ENCODE measurements at places on chromosomes 16 and 17. TPM values are rescaled to one million over a fixed set of nuclear protein-coding genes. Genes with fewer than 3 reads are reported as not detected.

GRCh38 chr17:42937712-42938596 is 26.3 kb downstream of the AARSD1 start:
- DNase-seq = peak; percentile 30

GRCh38 chr16:85909932-85910853 is 11.2 kb downstream of the IRF8 start:
- DNase-seq = no peak

GRCh38 chr17:58244963-58245362 is 6.6 kb downstream of the LPO start:
- DNase-seq = no peak

DNA sequence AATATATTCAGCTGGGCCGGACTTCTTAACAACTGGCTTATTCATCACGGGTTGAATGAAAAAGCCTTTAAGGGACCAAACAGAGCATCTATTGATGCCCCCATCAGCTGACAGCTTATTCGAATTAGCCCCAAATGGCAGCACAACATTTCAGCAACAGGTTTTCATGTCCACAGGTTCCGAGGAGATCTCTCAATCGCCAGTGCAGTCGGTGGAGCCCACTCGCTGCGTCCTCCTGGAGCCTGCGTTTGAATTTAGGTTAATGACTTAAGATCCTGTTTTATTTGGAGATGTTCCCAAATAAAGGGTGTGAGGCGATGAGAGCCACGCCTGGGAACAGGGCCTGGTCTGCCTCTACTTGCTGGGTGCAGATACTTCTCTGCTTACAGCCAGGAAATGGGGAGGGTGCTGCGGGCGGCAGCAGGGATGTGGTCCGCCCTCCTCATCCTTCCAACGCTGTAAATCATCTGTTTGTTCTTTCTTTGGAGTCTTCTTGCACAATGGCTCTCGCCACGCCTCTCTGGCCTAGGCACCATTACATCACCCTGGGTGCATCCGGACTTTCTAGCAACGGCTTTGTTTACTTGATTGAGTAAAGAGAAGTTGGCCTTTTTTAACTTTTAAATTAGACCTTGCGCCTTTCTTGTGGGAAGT is 22.6 kb downstream of the NDE1 start:
- DNase-seq = peak; percentile 43

Gene PTX4
- polyA plus RNA-seq = 0.09 TPM

- DNase-seq = no peak
Observed at GRCh38 chr17:73983621-73984400, 219.7 kb upstream of the RPL38 start.

GRCh38 chr17:28700830-28701492 is 10.7 kb downstream of the PROCA1 start:
- DNase-seq = no peak

Gene GDPD3
- 14.0 TPM for polyA plus RNA-seq

GRCh38 chr16:60414613-60415012 is 1621.6 kb downstream of the CDH8 start:
- DNase-seq = no peak

Gene KRTAP2-1
- not detected for polyA plus RNA-seq

DNA sequence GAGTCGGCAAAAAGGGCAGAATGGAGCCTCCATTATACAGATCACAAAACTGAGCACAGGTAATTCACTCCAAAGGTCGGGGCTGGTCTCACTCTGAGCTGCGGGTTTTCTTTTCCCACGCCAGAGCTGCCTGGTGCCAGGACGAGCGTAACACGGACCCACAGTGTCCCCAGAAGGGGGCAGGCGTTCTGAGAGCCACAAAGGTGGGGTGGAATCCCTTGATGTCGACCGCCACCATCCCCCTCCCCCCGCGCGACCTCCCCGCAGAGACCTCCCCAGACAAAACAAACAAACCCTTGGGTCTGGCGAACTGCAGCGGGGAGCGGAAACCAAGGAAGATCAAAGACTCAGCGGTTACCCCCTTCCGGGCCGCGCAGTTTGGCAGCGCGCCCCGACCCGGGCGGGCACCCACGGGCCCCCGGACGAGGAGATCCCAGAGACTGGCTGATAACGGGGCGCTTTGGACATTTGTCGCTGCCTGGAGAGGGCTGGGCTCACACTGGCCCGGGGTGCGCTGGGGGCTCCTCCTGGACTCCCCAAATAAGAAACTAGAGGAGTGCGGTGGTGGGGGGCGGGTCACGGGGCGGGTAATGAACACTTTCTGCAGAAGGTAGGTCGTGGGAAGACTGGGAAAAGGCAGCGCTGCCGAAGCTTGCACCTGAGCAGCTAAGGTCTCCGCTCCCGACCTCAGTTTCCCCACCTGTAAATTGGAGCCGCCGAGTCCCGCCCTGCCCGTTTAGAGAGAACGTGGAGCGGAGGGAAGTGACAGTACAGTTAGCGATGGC is 664 bp upstream of the NKD1 start:
- no peak for DNase-seq

- no peak for DNase-seq
Observed at GRCh38 chr17:47813512-47814031, 8.0 kb downstream of the OSBPL7 start.

GRCh38 chr17:67461228-67461780 is 84.2 kb downstream of the PITPNC1 start:
- no peak for DNase-seq
